ENCODE measurements at places on chromosomes 2 and 18.

DNA sequence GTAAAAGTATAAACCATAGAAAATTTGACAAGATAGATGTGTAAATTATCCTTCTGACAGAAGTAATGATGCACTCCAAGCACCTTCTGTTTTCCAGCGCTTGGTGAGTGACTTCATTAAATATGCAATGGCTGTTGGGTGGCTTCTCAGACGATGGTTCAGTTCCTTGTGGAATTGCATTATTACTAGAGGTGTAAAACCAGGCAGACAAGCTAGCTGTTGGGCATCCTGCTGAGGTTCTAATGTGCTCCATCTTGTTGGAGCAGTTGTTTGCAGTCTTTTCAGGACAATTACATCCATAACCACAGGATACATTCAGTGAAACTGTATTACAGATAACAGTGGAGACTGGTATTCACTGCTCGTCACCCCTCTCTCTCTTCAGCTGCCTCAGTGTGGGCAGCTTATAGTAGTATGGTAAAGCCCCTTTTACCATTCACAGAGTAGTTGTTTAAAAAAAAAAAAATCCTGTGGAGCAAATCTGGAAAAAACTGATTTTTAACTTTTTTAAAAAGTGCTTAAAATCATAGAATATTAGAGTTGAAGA is 143.5 kb downstream of the AGPS start:
- DNase-seq, result no peak

DNA sequence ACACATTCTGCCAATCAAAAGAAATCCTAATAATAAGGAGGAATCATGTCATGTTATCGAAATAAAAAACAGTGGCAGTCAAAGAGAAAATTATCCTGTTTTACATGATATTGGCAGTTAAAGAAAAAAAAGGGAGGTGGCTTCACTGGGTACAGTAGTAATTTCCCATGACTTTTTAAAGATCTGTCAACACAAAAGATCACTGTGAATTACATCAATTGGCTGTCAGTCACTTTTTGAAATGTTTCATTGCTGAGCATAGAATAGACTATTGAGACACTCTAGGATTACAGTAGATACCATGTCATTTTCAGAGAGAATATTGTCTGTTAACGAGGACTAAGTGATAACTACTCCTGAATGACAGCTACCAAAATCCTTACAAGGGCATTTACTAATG is 335.7 kb upstream of the CYP26B1 start:
- DNase-seq, result no peak

DNA sequence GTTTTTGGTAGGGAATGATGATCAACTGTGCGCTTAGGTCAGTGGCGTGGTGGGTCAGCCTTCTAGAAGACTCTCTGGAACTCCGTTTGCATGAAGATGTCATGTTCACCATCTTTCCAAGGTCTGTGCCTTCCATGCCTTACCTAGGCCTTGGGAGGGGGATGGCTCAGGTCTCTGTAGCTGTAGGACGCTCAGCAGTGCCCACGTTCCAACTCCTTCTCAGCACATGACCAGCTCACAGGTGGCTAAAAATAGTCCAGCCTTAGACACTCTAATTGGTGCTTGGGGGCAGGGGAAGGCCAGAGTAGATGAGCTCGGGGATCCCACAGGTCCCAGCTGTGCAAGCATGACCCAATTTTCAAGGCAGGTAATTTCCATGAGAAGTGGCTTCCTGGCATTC is 42.3 kb upstream of the TEX51 start:
- DNase-seq, result no peak

DNA sequence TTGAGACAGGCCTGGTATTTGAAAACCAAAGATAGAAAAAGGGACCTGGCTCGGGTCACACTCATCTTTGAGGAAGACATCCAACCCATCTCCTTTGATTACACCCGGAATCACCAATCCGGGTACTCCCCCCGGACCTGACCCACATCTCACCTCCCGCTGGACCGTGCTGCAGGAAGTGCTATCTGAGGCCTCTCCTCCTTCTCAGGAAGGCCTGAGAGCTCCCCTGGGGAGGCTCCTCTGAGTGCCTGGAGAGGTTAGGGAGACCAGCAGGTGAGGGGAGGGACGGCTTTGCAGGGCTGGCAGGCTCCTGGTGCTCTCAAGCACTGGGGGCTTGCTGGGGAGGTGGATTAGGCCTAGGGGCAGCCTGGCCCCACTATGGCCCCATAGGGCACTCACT is 170.9 kb downstream of the ACKR3 start:
- no peak for DNase-seq

DNA sequence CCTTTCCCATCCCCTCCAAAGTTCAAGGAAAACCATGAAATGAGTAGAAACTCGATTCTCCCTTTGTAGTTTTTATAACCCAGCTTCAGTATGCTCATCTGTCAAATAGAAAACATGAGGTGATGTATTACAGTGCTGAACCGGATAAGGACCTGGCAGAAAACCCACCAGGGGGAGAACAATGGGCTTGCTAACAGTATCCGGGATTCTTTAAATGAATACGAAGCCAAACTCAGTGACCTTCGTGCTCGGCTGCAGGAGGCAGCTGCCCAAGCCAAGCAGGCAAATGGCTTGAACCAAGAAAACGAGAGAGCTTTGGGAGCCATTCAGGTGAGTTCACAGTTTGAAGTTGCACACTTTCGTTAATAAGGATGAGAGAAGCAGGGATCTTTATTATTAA is 113.6 kb upstream of the TTC39C start:
- no peak for DNase-seq

- DNase-seq, result no peak
Observed at GRCh38 chr2:232839411-232840079, 30.5 kb upstream of the SNORC start.

DNA sequence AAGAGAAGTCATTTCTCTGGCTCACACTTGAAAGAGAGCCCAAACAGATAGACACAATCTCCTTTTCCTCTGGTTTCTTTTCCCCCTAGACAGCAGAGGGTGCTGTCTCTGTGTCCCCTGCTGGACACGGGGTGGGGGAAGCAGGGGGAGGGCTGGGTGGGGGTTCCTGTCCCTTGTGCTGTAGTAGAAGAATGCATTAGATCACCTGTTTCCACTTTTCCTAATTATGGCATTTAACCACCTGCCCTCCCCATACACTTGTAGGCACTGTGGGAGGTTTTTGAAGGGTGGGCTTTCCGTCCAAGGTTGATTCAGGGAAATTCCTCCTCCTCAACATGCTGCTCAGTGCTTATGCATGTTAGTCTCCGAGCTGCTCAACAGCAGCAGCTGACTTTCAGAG is 206.2 kb upstream of the EPAS1 start:
- peak; percentile 6 for DNase-seq

DNA sequence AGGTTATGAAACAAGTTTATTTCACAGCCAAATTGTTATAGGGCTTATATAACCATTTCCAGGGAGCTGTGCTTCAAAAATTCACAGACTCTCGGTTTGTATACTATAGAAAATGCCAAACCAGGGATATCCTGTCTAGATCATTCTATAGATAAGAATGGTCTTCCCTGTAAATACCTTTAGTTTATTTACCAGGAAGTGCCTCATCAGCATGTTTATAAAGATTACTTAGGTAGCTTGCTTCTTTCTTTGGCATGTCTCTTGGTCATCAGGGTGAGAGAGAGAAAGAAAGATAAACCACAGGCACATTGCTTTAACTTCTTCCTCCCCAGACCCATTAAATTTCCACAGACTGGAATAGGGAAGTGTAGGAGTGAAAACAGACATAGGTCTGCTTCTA is 439.4 kb downstream of the SPAG16 start:
- DNase-seq, result no peak

DNA sequence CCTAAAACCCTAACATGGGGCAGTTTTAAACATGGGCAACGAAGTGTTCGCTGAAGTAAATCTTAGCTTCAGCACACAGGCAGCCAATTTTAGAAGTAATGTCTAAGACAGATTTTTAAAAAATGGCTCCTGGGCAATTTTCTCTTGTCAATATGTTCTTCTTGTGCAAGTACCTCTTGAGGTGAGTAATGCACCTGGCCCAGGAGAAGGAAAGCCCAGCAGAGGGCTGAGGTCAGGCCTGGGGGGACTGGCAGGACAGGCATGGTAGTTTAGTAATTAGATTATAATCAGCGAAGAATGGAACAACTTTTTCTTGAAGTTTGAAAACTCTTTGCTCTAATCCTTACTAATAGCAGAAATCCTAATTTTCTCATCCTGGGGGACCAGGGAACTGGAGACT is 77.6 kb downstream of the SPRED2 start:
- no peak for DNase-seq

DNA sequence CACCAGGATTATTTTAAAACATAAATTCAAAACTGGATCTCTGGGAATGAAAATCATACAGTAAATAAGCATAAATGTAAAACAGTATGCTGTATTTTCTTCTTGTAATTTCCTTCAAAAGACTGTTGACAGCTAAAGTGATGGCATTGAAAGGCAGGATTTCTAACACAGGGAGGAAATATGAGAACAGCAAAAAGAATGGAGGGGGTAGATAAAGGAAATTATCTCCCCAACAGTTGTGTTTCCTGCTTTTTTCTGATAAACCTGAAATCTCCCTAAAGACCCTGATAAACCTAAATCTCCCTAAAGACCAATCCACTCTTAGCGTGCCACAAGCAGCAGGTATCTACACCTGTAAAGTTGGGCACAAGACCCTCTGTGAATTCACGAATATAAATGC is 50.8 kb downstream of the PIAS2 start:
- no peak for DNase-seq

DNA sequence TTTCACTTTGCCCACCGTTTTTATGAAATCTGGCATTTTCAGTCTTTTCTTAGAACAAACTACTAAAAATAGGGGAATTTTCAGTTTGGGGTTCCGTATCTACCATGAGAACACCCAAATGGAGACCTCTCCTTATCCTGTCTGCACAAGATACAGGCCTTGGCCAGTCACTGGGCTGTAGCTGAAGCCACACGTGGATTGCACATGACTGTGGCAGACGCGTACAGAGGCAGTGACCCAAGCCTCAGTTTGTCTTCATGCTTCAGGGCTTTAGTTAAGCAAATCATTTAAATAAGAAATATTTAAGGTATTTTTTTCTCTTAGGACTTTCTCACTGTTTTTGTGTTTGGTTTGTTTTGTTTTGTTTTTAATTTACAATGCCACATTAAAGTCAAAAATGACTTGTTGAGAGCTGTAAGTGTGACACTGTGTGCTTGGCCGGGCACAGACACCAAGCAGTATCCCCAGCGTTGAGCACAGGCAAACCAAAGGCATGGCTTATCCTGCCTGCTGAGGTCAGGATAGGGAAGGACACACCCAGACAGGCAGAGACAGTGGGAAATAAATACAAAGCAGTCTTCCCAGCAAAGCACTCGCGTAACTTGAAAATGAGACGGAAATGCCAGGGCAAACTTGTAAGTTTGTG is 53.3 kb downstream of the TRAPPC12 start:
- no peak for DNase-seq

DNA sequence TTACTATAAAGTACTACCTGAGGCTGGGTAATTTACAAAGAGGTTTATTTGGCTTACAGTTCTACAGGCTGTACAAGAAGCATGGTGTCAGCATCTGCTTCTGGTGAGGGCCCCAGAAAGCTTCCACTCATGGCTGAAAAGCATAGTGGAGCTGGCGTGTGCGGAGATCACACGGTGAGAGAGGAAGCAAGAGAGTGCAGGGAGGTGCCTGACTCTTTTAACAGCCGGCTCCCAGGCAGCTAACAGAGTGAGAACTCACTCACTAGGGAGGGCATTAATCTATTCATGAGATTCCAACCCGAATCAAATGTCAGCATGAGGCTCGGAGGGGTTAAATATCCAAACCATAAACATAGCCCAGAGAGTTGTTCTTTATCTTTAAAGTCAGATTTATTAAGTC is 117.3 kb downstream of the LDLRAD4 start:
- DNase-seq, result peak; percentile 18

GRCh38 chr2:210635257-210635656 is 78.9 kb downstream of the CPS1 start:
- DNase-seq, result no peak

GRCh38 chr2:126932529-126932928 is 33.8 kb downstream of the TEX51 start:
- no peak for DNase-seq

DNA sequence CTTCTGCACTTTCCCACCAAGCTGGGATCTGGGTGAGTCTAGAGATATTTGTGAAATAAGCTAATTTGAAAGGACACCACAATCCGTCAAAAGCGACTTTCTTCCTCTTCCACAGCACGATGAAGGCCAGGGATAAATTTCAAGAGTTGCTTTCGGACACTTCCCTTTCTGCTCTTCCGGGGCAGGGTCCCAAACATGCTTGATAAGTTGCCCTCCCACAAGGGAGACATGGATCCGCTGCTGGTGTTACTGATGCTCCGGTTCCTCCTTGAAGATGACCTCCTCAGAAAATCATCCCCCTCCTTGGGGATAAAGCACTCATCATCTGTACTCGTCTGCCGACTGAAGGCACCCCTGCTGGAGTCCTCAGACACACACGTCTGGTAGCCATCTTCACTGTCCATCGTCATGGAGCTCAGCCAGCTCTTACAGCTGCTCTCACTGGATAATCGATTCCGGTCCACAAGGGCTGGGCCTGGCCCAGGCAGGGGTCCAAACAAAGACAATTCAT is 28.2 kb downstream of the CYTIP start:
- DNase-seq, result no peak

DNA sequence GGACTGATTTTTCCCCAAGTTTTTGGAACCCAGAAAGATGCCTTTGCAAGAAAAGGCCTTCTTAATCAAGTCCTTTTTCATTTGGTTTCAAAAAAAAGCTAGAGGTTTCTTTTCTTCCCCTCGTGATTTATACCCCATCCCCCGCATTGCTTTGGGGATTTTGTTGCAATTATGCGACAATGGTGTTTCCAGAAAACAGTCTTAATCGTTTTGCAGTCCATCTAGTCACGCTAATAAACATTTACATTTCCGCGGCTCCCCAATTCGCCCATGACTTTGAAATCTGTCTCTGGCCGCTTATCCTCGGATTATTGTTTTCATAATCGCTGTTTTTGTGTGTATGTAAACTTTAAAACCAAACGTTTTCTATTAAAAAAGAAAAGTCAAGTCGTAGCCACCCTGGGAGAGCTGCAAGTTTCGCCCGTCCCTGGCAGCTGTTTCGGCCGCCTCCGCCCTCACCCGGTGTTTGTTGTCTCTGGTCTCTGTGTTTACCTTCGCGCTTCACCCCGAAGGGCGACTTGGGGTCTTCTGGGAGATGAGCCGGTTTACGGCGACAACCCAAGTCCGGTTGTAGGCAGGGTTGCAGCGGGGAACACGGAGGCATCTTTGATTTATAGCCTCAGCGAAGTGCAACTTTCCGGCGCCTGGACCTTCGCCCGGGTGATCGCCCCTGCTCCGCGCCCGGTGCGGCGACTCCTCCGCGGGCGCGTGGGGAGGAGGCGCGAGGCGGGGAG is 667 bp downstream of the SP9 start:
- peak; percentile 61 for DNase-seq

- peak; percentile 74 for DNase-seq
Observed at GRCh38 chr2:11343650-11344341, 640 bp downstream of the ROCK2 start.
